ENCODE measurements at places on chromosomes 16 and 17. TPM values are rescaled to one million over a fixed set of nuclear protein-coding genes. Genes with fewer than 3 reads are reported as not detected.

DNA sequence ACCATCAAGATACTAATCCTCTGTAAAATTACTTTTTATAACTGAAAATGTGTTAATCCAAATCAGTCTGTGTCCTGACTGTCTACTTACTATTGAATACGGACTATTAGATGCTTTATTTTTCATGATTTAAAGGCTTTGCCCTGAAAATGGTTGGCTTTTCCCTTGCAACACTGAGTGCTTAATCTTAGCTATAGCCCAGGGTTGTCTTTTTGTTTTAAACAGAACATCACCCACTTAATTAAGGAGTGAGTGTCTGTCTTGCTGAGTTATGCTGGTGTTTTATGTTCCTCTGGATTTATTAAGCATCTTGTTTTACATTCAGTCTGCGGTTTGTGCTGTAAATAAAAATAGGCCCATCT, 11.0 kb downstream of the FTO start:
- H3K4me3 ChIP-seq = no peak overlapping the region
- H3K36me3 ChIP-seq = no peaks in the 10 kb centered on the region
- no peak overlapping the region for H3K27ac ChIP-seq
- no peak for DNase-seq

- H3K27me3 ChIP-seq = no peaks in the 10 kb centered on the region
- peaks cover 42% of the 10 kb centered on the region for H3K36me3 ChIP-seq
- H3K4me3 ChIP-seq = no peak overlapping the region
- no peak overlapping the region for H3K27ac ChIP-seq
Measured at GRCh38 chr16:2451851-2452320, 8.0 kb upstream of the TEDC2 start.

GRCh38 chr17:535198-535597, 179.4 kb downstream of the VPS53 start:
- H3K27ac ChIP-seq = no peak overlapping the region
- peaks cover 65% of the 10 kb centered on the region for H3K36me3 ChIP-seq
- no peaks in the 10 kb centered on the region for H3K27me3 ChIP-seq
- no peaks in the 10 kb centered on the region for H3K4me1 ChIP-seq
- DNase-seq = no peak

GRCh38 chr17:77462553-77463497, 322.1 kb downstream of the SEC14L1 start:
- H3K36me3 ChIP-seq = peaks cover 9% of the 10 kb centered on the region

- H3K27ac ChIP-seq = no peak overlapping the region
- peaks cover 15% of the 10 kb centered on the region for H3K4me1 ChIP-seq
- H3K27me3 ChIP-seq = peaks cover 30% of the 10 kb centered on the region
- H3K4me3 ChIP-seq = no peak overlapping the region
- no peaks in the 10 kb centered on the region for H3K36me3 ChIP-seq
Measured at GRCh38 chr17:79116575-79117368, 42.1 kb downstream of the ENGASE start.

DNA sequence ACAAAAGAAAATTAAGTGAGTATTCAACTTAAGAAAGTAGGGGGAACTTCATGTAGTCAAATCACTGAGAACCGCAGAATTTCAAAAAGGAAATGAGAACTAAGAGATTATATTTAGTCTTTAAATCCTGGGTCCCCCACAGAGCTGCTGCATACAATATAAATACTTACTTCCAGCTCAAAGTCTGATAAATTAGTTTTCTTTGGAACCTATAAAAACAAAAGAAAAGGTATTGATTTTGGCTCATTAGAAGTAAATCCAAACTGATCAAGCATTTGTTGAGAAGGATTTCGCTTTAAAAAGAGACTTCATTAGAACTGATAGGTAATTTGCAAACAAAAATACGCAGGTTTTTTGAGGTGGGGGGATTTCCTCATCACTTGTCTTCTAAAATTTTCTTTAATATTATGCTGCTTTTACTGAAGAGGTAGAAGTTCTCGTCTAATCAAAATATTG, 21.9 kb downstream of the PARN start:
- no peaks in the 10 kb centered on the region for H3K27me3 ChIP-seq
- no peak overlapping the region for H3K27ac ChIP-seq
- no peaks in the 10 kb centered on the region for H3K4me1 ChIP-seq
- H3K4me3 ChIP-seq = no peak overlapping the region
- peaks cover 96% of the 10 kb centered on the region for H3K36me3 ChIP-seq
- DNase-seq = no peak

GRCh38 chr17:43573579-43574321, 27.6 kb upstream of the ETV4 start:
- H3K4me3 ChIP-seq = no peak overlapping the region
- DNase-seq = no peak
- H3K27ac ChIP-seq = no peak overlapping the region
- no peaks in the 10 kb centered on the region for H3K27me3 ChIP-seq
- H3K36me3 ChIP-seq = no peaks in the 10 kb centered on the region

DNA sequence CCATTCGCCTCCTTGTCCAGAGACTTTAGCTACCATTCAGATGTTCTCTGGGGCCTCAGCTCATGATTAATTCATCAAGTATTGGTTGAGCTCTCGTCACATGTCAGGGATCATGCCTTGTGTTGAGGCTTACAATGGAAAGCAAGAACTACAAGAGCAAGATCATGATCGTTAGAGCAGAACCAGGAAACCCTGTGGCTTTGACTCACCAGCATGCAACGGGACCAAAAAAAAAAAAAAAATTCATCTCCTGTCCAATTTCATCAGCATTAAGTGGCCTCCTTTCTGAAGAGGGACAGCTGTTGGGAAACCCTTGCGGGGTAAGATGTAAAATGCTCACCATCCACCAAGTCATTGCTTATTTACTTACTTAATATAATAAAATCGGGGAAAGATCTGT, 12.1 kb upstream of the USP10 start:
- no peaks in the 10 kb centered on the region for H3K36me3 ChIP-seq
- no peak overlapping the region for H3K4me3 ChIP-seq
- no peaks in the 10 kb centered on the region for H3K27me3 ChIP-seq
- no peaks in the 10 kb centered on the region for H3K4me1 ChIP-seq
- DNase-seq = no peak

KRTAP4-4 gene
- not detected for total RNA-seq

DNA sequence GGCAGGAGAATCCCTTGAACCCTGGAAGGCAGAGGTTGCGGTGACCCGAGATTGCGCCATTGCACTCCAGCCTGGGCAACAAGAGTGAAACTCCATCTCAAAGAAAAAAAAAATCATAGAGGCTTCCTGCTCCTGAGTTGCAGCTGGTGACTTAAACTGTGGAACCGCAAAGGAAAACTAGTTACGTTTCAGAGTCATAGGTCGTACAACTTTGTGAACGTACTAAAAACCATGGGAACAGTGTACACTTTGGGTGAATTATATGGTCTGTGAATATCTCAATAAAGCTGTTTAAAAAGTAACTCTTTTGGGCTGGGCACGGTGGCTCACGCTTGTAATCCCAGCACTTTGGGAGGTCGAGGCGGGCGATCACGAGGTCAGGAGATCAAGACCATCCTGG, 23.6 kb downstream of the SLC5A10 start:
- no peaks in the 10 kb centered on the region for H3K27me3 ChIP-seq
- H3K4me1 ChIP-seq = no peaks in the 10 kb centered on the region
- H3K4me3 ChIP-seq = no peak overlapping the region
- no peak overlapping the region for H3K27ac ChIP-seq
- DNase-seq = no peak

GRCh38 chr16:89921702-89922476, 1.3 kb upstream of the TUBB3 start:
- DNase-seq = no peak

DNA sequence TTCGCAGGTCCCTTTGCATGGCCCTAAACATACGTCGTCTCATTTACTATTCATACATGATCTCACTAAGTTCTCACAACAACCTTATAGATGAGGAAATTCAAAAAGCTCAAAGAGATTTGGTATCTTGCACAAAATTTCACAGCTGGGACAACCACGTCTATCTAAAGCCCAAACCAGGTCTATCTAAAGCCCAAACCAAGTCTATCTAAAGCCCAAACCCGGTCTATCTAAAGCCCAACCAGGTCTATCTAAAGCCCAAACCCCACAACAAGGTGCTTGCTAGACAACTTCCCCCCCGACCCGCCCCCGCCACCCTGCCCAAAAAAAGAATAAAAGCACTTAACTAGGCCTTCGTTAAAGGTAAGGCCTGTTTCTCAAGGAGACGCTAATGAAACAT, 174.9 kb downstream of the VPS53 start:
- H3K27me3 ChIP-seq = no peaks in the 10 kb centered on the region
- H3K27ac ChIP-seq = no peak overlapping the region
- peaks cover 23% of the 10 kb centered on the region for H3K36me3 ChIP-seq
- no peak overlapping the region for H3K4me3 ChIP-seq

GRCh38 chr16:84643674-84644073, 4.6 kb upstream of the KLHL36 start:
- H3K27me3 ChIP-seq = no peaks in the 10 kb centered on the region
- H3K4me3 ChIP-seq = no peak overlapping the region
- peak overlapping the region; percentile 66 for H3K27ac ChIP-seq
- no peak for DNase-seq
- H3K36me3 ChIP-seq = no peaks in the 10 kb centered on the region

DNA sequence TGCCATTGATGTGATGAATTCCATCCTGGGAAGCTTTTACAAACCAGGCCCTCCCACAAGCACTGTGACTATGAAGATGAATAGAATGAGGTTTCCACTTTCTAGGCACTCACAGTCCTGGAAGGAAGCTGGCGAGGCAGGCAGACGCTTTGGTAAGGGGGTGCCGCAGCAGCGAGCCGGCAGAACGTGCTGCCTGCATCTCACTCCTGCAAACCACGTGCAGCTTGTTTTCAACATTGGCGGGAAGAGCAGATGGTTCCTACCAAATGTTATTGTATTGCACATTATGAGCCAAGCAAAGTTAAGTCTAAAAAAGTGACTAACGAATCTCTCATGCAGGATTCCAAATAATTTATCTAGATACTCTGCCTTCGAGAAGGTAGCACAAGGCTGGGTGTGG, 3.7 kb upstream of the DNAI2 start:
- H3K4me1 ChIP-seq = peaks cover 38% of the 10 kb centered on the region
- no peak for DNase-seq
- no peak overlapping the region for H3K27ac ChIP-seq
- H3K27me3 ChIP-seq = no peaks in the 10 kb centered on the region
- no peak overlapping the region for H3K4me3 ChIP-seq

DNA sequence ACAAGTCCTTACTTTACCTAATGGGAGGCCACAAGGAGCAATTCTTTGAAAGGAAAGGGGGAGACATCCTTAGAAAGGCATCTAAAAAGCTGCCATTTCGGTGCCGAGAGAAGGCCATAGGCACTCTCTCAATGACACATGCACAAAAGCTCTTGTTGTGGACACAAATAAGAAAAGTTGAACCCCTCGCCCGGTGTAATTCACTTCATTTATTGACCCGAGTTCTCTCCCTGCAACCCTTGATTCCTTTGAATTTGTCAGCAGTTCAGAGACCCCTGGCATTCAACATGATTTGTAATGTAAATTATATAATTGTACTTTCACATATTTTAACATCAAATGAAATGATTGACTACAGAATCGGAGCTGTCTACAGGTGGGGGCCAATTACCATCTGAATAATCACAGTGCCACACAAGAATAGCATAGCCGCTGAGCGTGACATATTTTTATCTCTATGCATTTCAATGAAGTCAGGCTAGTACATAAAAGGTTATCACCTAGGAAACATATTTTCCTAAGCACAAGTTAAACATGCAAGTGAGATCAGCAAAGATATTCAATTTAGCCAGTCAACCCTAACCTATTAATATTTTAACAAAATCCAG, 66.7 kb downstream of the IRX6 start:
- no peak for DNase-seq
- no peaks in the 10 kb centered on the region for H3K27me3 ChIP-seq
- no peak overlapping the region for H3K27ac ChIP-seq
- no peaks in the 10 kb centered on the region for H3K36me3 ChIP-seq
- H3K4me3 ChIP-seq = no peak overlapping the region

GRCh38 chr17:43673516-43674323, 12.0 kb upstream of the MEOX1 start:
- peaks cover 26% of the 10 kb centered on the region for H3K4me1 ChIP-seq
- H3K36me3 ChIP-seq = no peaks in the 10 kb centered on the region
- H3K4me3 ChIP-seq = no peak overlapping the region
- H3K27ac ChIP-seq = no peak overlapping the region
- peak; percentile 95 for DNase-seq

DNA sequence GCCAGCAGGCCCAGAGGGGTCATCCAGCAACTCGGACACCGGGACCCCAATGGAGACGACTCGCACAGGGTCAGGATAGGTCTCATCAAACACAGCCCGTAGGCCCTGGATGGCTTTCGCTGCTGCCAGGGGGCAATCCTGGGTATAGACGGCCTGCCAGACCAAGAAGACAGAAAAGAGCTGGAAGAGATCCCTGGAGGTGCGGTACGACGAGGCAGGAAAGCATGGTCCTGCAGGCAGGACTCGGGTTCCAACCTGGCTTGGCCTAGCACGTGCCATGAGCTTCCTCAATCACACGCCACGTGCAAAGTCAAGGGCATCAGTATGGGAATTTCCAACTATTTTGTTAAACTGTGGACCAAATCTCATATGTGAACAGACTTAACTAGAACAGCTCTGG, 6.3 kb upstream of the EXOSC6 start:
- H3K27me3 ChIP-seq = no peaks in the 10 kb centered on the region
- peaks cover 99% of the 10 kb centered on the region for H3K36me3 ChIP-seq
- no peak for DNase-seq

JPH3 gene
- 2.2 TPM for total RNA-seq

- H3K27me3 ChIP-seq = no peaks in the 10 kb centered on the region
- peaks cover 71% of the 10 kb centered on the region for H3K36me3 ChIP-seq
- H3K27ac ChIP-seq = no peak overlapping the region
- no peak overlapping the region for H3K4me3 ChIP-seq
- peaks cover 17% of the 10 kb centered on the region for H3K4me1 ChIP-seq
Measured at GRCh38 chr17:47816111-47816735, 5.4 kb downstream of the OSBPL7 start.

GRCh38 chr16:23074423-23074822, 74.8 kb downstream of the USP31 start:
- no peak overlapping the region for H3K4me3 ChIP-seq
- H3K36me3 ChIP-seq = peaks cover 50% of the 10 kb centered on the region
- H3K27me3 ChIP-seq = no peaks in the 10 kb centered on the region
- peak; percentile 45 for DNase-seq
- no peak overlapping the region for H3K27ac ChIP-seq
- H3K4me1 ChIP-seq = peaks cover 25% of the 10 kb centered on the region

GRCh38 chr17:3256575-3256974, 41.6 kb downstream of the OR3A1 start:
- no peak for DNase-seq
- H3K27ac ChIP-seq = no peak overlapping the region
- H3K36me3 ChIP-seq = no peaks in the 10 kb centered on the region
- H3K27me3 ChIP-seq = no peaks in the 10 kb centered on the region
- H3K4me1 ChIP-seq = no peaks in the 10 kb centered on the region

MYO15A gene
- total RNA-seq = 0.33 TPM

DNA sequence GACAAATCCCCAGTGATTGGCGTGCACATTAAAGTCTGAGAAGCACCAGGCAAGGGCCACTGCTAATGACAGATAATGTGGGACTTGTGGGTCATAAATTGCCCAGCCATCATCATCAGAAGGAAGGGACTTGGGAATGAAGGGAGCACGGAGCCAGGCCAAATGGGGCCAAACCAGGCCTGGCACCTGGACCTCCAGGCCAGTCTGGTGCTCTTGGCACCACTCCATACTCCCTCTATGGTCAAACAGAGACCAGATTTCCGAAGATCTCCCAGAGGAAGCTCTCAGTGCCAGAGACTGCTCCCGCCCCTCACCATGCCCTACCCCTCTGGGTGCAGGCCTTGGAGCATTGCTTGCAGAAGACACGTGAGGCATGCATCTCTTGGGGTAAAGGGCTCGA, 142.2 kb downstream of the CCDC182 start:
- no peaks in the 10 kb centered on the region for H3K27me3 ChIP-seq
- no peak overlapping the region for H3K4me3 ChIP-seq
- H3K4me1 ChIP-seq = peaks cover 29% of the 10 kb centered on the region
- no peaks in the 10 kb centered on the region for H3K36me3 ChIP-seq
